Activated CD8-positive, alpha-beta memory T cell treated with anti-CD3 and anti-CD28 coated beads for 24 hours (primary cell): ENCODE measurements at places on chromosomes 7 and 10.

GRCh38 chr10:3045471-3046209 lies 21.7 kb upstream of the PFKP start:
- no peak for DNase-seq

DNA sequence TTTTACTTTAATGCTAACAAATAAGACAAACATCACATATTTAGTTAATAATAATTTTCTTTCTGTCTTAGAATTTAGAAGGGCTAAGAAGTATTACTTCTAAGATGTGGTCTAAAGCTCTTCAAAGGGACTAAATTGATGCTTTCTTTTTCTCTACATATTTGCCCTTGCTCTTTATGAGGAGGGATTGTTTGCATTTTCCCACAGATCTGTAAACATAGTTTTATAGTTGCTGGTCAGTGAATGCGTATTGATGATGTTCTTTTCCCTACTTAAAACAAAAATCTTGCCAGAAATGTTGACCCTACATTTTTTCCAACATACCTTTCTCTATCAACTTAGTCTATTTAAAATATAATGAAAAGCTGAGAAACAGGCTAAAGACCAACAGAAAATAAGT lies 372.4 kb upstream of the LRGUK start:
- DNase-seq: no peak

DNA sequence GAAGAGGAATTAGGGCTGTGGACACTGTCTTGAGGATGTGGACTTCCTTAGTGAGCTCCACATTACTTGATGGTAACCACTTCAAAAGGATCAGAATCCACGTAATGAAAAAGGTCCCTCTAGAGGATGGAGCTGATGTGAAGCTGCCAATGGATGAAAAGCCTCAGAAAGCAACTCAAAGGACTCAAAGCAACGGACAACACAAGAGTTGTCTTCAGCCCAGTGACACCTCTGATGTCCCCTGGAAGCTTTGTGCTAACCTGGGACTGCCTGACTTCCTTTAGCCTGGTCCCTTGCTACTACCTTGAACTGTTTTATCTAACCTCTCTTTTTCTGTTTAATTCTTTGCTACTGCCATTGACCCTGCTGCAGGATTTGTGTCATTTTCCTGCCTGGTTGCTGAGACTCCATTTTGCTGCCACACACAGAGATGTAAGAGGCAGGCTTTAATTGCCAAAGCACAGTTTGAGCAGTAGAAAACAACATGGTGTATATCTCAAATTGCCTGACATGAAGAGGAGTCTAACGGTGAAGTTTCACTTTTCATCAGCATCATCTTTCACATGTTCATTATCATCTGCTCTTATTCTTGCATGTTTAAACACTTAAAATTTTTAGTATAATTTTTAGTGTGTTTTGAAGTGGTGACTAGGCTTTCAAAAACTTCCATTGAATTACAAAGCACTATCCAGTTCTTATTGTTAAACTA lies 11.1 kb upstream of the SGCE start:
- DNase-seq: no peak

DNA sequence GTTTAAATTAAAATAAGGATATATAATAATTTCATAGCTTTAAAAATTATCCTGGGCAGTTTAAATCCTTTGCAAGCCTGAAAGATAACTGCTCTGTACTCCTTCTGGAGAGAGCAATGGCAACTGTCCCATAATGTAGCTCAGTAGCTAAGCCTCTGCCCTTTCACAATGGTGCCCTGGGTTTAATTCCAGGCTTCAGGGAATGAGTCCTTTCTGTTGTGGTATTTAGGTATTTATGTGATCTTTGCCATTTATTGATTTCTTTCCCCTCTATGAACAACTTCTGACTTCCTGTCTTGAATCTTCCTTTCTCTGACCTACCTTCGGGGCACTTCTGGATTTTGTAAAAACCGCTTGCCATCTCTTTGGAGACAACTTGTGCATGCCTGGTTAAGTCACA lies 773.2 kb downstream of the IPMK start:
- DNase-seq: no peak

DNA sequence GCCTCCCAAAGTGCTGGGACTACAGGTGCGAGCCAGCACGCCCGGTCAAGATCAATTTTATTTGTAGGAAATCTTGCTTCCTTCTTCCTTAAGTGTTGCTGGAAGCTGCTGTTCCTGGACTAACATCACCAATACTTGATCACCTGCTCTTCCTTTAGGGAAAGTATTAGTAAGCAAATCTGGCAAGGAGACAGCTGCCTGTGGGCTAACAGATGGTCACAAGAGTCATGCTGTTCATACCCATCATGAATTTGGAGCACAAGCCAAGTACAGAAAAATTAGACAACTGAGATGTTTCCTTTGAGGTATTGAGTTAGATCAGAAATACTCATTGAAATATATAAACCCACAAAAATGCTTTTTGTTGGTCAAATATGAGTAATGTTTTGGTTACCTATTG lies 27.9 kb downstream of the BAIAP2L1 start:
- DNase-seq: no peak

GRCh38 chr7:120600607-120601006 lies 257.3 kb downstream of the TSPAN12 start:
- no peak for DNase-seq

DNA sequence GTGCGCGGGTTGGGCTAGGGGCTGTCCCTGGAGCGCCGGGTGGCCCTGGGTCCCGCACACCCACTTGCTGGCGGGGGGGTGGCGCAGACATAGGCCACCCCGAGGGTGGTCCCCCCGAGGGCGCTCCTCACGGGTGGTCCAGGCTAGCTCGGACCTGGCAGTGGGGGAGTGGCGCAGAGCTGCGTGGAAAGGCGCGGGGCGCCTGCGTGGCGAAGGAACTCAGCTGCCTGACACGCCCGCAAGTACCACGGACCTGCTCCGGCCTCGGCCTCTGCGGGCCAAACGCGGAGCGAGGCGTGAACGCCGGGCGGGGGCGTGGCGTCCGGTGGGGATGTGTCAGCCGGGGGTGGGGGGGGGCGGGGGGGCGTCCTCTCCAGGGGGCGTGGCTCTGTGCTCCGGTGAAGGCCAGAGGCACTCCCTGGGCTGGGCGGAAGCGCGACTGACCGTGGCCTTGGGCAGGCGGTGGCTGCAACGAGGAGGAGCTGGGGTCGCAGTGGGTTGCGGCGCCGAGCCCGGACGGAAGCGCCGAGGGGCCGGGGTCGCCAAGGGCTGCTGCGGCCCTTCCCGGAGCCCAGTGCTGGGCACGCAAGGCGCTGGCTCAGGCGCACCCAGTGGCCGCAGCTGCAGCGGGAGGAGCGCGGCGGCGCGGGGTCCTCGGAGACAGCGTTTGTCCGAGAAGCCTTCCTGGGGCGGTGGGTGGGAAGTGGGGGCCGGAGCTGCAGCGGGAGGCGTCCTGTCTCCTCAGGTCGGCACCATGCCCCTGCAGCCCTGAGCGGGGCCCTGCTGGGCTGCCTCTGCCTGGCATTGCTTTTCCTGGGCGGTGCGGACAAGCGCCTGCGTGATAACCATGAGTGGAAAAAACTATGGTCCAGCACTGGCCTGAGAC lies 58.9 kb upstream of the NUPR2 start:
- no peak for DNase-seq

- peak; percentile 80 for DNase-seq
These were observed 13.7 kb upstream of the KBTBD2 start for GRCh38 chr7:32905175-32905662.

DNA sequence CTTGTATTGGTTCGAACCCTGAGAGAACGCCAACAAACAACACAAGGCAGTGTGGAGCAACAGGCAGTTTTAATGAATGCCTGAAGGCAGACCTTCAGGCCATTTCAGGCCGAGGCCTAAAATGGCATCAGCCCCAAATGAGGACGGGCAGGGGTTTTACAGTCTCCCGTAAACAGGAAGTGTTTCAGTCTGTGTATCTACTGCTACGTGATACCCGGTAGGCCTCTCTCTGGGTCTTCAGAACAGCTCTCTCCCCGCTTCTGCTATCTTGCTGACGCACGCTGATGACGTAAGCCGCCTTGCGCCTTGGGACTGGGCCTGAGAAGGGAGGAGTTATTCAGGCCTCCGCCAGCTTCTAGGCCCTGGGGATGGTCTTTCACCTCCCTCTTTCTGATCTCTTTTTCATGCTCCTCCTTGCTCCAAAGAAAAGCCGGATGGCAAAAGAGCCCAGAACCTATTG lies 67.7 kb downstream of the ST8SIA6 start:
- DNase-seq: no peak
